ENCODE measurements at places on chromosomes 4 and X.

- no peak for DNase-seq
These were observed 168.6 kb downstream of the NSUN7 start for GRCh38 chr4:40918330-40918729.

GRCh38 chr4:146236216-146236615 is 21.9 kb downstream of the REELD1 start:
- no peak for DNase-seq

DNA sequence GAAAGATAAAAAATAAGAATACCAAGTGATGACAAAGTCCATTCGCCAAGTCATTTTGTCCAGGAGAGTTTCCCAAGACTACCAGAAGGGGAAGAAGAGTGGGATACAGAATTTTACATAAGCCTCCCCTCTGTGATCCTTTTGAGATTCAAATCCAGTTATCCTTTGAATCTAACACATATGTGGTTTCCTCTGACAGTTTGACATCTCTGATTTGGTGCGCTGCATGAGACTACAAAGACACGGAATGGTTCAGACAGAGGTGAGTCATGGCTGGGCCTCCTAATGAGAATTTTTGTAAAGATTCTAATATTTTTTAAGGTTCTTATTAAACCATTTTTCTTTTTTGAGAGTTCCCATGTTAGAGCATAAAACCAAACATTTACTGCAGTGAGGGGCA is 38.3 kb downstream of the SLC10A6 start:
- DNase-seq = no peak

- DNase-seq = no peak
These were observed 12.1 kb downstream of the TIGD2 start for GRCh38 chr4:89123451-89123851.

DNA sequence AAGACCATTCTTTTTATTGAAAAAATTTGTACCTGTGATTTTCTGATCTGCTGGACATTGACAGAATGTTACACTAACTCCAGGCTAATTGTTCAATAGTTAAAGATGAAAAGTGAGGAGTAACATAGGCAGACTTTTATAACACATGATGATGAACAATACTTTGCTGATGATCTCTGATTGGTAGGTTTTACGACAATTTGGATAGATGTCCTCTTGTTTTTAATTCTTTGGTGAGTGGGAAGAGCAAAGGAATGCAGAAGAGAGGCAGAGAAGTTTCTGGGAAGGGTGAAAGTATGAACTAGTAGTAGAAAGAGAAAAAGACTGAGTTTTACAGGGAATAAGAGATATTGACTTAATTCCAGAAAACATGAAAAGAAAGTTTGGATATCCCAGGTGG is 267.3 kb upstream of the HAND2 start:
- DNase-seq = no peak

DNA sequence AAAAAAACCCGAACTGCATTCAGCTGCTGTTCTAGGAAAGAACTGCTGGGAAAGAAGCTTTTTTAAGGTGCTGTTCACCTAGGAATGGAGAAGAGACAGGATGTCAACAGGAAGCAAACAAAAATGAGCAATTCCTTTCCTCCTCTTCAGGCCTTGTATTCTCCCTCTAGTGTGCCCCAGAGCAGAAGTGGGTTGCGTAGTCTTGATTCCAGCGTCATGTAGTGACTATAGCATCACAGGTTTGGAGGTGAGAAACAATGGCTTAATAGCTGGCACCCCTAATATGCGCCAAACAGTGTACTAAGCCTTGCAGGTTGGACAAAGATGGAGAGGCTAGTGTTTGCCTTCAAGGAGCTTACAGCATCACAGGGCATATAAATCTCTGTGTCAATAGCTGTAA is 146.3 kb upstream of the LCORL start:
- DNase-seq = no peak
